ENCODE measurements at places on chromosomes 4 and X.

DNA sequence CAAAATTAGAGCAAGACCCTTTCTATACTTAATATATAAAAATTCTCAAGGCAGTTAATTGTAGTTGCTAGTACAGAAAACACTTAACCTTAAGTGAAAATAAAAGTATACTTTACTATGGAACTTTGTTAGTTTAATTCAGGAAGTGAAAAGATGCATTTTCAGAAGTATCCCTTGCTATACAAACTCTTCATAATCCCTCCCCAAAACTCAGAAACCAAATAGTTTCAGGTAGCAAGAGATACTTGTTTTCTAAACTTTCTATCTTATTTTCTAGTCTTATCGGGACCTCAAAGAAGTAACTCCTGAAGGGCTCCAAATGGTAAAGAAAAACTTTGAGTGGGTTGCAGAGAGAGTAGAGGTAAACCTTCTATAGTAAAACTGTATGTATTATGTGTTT, 14.3 kb downstream of the PAICS start:
- DNase-seq: no peak

DNA sequence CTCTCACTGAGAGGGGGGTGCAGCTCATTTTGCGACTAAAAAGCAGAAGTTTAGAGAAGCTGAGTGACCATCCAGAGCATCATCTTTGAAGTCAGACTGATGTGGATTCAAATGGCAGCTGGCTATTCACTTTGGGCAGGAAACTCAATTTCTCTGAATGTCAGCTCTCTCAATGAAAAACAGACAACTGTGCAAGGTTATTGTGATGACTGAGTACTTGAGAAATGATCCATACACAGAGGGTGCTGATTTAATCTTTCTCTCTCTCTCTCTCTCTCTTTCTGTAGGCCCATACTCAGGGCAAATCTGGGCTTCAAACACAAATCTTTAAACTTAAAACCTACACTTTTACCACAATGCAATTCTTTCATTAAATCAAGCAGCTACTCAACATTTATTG, 185.8 kb upstream of the SLIT2 start:
- DNase-seq: no peak

DNA sequence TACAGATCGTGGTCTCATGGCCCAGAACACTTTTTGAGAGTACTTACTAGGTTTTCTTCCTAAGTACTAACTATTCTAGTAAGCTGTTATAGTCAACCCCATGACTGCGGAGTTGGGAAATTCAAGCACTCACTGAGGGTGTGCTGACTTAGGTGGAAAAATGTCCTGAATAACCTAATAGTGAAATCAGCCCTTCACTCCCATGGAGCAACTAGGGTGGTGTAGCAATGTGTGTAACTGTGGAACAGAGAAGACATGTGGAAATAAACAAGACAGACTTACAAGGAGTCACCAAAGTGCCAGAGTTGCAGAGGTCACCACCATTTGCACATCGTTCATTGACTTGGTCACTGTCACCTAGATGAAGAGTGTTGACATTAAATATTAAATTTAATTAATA, 12.1 kb upstream of the VSIG4 start:
- no peak for DNase-seq

GRCh38 chrX:111874241-111874640, 1.7 kb upstream of the TRPC5OS start:
- DNase-seq: no peak

DNA sequence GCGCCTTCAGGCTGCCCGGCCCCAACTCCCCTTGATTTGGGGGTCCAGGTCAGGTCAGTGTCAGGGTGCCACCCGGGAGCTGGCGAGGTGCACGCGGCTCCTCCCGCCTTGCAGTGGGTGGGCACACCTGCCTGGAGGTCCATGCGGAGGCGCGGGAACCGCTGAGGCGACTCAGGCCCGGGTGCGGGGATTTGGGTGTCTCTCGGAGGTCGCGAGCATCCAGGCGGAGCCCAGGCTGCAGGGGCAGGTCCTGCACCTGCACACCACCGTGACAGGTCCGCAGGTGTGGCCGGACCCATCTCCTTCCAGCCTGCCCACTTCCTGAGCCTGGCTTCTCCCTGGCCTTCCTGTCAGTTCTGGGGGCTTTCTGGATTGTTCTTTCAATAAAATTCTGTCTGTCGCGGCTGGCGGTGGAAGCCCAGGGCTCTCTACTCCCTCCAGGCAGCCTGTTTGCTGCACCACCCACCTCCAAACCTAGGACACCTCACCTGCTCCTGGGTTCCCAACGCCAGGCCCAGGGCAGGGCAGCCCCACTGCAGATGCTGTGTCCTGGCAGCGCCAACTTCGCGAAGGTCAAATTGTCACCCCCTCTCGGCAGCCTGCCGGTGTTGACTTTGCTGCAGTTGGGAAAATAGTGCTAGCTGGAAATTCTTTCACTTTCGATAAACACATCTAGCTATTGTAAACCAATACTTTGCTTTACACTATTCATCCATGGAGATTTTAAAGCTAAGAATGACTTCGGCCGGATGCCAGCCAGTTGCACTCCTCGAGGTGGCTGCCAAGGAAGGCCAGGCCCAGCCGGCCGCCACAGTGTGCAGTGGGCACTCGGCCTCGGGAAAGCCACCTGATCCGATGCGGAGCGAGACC, 35.9 kb downstream of the FGFRL1 start:
- DNase-seq: no peak

DNA sequence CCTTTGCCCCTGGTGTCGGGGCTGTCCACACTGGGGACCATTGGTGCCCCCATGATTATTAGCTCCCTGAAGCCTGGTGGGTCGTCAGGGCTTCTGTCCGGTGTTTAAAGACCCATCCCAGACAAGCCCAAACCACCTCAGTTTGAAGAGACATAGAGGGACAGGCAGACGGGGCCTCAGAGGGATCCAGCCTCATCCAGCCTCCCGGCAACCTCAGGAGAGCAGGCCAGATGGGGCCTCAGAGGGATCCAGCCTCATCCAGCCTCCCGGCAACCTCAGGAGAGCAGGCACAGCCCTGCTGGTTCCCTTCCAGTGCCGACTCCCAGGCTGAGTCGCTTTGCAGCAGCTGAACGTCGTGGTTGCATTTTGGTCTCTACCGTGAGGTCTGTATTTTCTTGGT, 32.1 kb downstream of the PIGG start:
- no peak for DNase-seq

DNA sequence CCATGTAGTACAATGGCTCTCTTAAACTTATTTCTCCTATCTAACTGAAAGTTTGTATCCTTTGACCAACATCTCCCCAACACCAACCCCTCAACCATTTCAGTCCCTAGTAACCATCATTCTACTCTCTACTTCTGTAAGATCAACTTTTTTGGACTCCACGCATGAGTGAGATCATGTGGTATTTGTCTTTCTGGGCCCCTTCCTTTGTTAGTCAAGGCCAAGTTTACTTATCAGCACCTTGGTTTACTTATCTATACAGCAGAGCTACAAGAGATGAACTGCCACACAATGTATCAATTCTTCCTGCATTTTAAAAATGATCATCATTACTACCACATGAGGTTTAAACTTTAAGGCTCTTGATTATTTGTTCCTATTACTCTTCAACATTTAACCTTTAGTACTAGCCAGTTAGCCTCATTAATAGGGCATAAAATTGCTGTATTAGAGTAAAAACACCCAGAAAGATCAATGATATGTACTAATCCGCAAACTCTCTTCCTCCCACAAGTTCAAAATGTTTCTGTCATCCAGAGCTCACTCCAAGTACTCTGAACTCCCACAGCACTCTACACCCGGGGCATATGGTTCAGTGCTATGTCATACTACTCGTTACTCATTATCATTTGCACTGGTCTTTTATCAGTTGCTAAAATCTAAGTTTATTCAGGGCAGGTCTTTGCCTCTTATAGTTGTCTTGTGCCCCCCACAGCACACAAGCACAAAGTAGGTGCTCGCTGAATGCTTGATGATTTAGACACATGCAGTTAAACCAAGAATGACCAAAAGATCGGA, 145.7 kb upstream of the ADAMTS3 start:
- no peak for DNase-seq

GRCh38 chr4:170091069-170091696, 1.4 kb upstream of the AADAT start:
- no peak for DNase-seq

DNA sequence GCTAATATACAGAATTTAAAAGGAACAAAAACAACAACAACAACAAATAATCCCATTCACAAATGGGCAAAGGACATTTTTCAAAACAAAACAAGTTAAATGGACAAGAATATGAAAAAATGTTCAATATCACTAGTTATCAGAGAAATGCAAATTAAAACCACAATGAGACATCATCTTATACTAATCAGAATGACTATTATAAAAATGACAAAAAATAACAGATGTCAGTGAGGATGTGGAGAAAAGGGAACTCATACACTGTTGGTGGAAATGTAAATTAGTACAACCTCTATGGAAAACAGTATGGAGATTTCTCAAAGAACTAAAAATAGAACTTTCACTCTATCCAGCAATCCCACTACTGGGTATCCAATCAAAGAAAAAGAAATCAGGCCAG, 92.6 kb downstream of the KIT start:
- no peak for DNase-seq

DNA sequence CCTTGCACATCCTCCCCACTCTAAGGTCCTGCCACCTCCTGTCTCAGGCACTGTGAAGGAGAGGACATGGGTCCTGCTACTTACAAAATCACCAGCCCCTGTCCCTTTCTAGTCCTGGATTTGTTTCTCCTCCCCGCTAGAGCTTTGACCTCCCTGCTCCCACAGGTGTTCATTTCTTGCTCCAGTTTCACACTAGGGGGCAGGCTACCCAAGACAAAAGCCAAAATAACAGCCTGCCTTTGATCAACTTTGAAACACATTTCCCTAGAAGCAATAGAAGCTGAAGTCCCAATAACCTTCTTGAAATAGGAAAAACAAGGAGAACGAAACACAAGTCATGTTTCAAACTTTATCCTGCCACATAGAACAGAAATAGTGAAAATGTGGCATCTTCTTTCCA, 164.4 kb downstream of the QDPR start:
- no peak for DNase-seq

GRCh38 chr4:24497221-24497620, 87.1 kb downstream of the DHX15 start:
- DNase-seq: no peak

DNA sequence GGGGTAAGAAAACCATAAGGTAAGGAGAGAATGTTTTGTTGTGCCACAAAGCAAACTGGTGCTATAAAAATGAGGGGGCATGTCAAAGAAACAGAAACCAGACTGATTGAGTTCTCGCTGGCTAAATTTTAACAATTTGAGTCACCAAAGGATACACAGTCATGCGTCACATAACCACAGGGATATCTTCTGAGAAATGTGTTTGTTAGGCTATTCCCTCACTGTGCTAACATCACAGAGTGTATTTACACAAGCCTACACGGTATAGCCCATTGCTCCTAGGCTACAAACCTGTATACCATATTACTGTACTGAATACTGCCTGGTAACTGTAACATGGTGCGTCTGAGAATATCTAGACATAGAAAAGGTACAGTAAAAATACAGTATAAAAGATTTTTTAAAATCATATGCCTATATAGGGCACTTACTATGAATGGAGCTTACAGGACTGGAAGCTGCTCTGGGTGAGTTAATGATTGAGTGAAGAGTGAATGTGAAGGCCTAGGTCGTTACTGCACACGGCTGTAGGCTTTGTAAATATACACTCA, 50.1 kb downstream of the FBXW7 start:
- no peak for DNase-seq

- DNase-seq: no peak
Observed at GRCh38 chr4:119243868-119244267, 31.4 kb downstream of the USP53 start.

DNA sequence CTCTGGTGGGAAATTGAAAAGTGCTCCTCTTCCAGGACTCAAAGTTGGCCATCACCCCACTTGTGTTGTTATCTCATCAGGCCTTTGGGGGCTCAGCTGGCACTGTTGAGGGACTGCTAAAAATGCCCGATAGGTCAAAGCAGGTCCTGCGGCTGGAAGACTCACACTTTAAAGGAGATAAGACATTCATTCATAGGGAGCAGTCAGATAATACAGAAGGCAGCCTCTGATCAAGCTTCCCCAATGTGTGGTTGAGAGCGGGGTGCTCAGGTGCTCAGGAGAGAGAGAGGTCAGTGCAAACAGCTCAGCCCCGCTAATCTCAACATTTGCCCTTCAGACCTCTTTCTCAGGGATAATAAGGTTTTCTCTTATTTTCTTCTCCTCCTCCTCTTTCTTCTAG, 70.3 kb downstream of the TMEM154 start:
- DNase-seq: no peak

DNA sequence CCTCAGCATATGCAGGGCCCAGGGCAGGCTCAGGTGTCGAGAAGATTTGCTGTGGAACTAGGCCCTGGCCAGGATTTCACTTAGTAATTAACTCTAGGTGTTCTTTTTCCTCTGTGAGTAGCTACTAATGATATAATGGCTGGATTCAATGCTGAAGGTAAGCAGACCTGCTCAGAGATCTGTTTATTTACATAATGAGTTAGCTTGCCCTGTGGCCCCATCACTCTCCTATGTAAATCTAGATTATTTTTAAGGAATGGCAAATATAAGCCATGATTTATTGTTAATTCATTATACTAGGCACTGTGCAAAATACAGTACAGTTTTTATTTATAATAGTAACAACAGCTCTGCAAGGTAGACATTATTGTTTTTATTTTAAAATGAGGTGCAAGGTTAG, 117.2 kb downstream of the IRF2 start:
- no peak for DNase-seq

- DNase-seq: no peak
Observed at GRCh38 chr4:188463909-188464308, 324.7 kb downstream of the TRIML1 start.

- DNase-seq: no peak
Observed at GRCh38 chrX:97628807-97629596, 745.3 kb downstream of the RPA4 start.

- no peak for DNase-seq
Observed at GRCh38 chr4:53654300-53654758, 63.0 kb upstream of the LNX1 start.

GRCh38 chrX:145919400-145919799, 101.8 kb downstream of the SLITRK2 start:
- DNase-seq: no peak

- no peak for DNase-seq
Observed at GRCh38 chr4:17654701-17655100, 40.3 kb downstream of the MED28 start.

GRCh38 chr4:81452452-81453006, 19.2 kb downstream of the RASGEF1B start:
- DNase-seq: no peak

GRCh38 chrX:87808576-87809243, 291.1 kb downstream of the KLHL4 start:
- DNase-seq: no peak

DNA sequence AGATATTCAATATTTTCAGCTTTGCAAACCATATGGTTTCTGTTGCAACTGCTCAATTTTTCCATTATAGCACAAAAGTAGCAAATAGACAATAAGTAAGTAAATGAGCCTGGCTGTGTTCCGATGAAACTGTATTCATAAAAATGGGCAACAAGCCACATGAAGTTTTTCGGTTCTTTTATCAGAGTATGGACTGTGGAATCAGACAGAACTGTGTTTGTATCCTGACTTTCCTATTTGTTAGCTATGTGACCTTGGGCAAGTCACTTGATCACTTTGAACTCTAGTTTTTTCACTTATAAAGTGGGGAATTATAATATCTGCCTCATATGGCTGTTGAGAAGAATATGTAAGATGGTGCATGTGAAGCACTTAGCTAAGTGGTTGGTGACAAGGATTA, 23.4 kb upstream of the ADGRA3 start:
- no peak for DNase-seq

GRCh38 chr4:2352171-2352570, 66.3 kb downstream of the ZFYVE28 start:
- no peak for DNase-seq
